Activated CD4-positive, alpha-beta T cell treated with anti-CD3 and anti-CD28 coated beads, Interleukin-2, amount 50 U/mL, for 4 hours (primary cell): ENCODE measurements at places on chromosomes 1 and 21.

DNA sequence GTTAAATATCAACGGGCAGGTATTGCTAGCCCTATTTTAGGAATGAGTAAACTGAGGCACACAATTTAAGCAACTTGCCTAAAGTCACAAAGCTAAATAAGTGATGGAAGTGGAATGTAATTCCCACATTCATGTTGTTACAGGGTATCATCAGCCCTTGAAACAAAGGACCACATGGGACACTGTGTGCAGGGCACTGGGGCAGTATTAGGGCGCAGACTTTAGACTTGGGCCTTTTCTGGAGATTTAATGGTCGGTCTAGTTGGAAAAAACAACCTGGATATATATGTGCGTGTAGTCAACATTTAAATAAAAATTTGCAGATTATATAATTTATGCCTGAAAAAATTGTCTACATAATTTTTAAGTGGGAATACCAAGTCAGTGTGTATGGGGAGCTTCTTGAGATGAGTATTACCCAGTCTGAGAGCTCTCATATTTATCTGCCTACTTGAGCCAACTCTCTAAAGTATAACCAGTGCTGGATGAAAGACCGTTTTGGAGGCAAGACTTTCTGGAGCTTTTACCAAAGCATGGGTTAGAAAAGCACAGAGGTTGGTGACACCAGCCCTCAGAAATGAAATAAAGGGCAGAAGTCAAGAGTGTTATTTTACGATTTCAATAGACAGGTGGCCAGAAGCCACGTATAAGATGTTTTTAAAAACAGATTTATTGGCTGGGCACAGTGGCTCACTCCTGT is 1.6 kb downstream of the KDM1A start:
- no peak for DNase-seq

DNA sequence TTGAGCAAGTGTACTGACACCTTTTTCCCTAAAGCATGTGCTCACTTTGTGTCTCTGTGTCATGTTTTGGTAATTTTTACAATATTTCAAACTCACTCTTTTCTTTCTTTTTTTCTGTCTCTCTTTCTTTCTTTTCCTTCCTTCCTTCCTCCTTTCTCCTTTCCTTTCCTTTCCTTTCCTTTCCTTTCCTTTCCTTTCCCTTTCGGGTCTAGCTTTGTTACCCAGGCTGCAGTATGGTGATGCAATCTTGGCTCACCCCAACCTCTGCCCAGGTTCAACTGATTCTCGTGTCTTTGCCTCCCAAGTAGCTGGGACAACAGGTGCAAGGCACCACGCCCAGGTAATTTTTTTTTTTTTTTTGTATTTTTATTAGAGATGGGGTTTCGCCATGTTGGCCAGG is 60.4 kb upstream of the TINAGL1 start:
- no peak for DNase-seq

GRCh38 chr1:231998791-231999190 is 372.2 kb downstream of the DISC1 start:
- DNase-seq: no peak

DNA sequence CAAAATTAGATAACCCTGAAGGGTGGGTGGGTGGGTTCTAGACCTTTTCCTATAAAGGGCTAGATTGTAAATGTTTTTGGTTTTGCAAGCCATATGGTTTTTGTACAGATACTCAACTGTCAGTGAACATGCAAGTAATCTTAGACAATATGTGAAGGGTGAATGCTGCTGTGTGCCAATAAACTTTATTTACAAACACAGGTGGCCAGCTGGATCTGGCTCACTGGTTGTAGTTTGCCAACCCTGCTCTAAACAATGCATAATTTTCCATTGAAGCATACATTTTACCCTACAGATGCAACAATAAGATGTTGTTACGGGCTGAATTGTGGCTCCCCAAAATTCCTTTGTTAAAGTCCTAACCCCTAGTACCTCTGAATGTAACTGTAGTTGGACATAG is 18.6 kb upstream of the TARBP1 start:
- DNase-seq: no peak

GRCh38 chr1:225835856-225836255 is 25.9 kb downstream of the EPHX1 start:
- no peak for DNase-seq

DNA sequence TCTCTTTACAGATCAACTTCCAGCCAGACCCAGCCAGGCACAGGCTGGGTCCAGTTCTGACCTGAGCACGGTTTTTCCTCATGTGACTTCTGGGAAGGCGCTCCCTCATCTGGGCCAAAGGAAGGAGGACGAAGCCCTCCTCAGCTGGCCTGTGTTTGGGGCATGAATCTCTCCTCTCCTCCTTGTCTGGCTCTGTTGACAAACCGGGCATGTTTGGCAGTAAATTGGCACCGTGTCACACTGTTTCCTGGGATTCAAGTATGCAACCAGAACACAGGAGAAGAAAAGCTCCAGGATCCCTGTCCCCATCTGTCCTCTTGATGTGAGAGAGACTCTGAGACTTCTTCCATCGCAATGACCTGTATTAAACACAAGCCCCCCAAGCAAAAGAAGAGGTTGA is 18.3 kb downstream of the NECAP2 start:
- no peak for DNase-seq

DNA sequence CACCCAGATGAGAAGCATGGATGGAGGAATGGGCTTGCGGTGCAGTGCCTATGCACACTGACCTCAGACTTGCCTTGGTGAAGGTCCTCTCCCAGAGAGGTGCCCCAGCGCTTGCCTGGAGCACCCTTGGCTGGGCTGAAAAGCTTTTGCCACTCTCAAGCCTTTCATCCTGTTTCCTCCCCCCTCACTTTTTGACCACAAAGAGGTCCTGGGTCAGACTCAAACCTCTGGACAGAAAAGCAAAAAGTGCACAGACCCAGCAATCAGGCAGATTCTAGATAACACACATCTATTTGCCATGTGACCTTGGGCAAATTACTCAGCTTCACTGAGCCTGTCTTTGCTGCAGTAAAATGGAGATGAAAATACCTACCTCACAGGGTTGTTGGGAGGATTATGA is 7.3 kb downstream of the TMEM35B start:
- DNase-seq: no peak

GRCh38 chr1:225319871-225320270 is 108.0 kb downstream of the LBR start:
- no peak for DNase-seq

DNA sequence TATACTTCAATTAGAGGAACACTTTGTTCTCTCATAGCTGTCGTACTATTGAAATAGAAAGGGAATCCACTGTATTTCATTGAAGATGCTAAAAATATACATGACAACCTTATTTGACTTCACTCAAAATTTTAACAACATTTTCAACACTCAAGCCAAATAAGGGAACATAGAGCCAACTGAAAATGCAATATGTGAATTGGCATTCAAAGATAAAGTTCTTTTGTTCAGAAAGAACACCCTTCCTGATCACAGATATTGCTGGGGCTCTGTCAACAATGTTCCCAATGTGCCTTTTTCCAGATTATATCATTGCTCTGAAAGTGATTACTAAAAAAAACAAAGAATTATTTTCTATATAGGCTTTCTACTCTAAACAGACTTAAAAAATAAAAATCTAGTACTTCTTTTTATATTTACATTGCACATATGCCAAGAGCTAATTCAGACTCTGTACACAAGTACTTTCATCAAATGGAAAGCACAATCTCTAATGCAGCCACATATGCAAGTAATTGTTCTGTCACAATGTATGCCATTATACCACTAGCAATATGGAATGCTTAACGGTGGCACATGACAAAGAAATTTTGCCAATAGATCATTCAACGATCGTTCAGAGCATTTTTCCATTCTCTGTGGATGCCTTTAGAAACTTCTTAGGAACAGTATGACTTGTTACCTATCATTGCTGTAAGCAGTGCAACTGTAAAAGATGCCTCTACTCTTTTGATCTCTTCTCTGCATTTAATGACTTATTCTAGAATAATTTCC is 171.0 kb downstream of the EIF4G3 start:
- DNase-seq: no peak

- DNase-seq: no peak
Observed at GRCh38 chr21:42683371-42684108, 30.1 kb downstream of the PDE9A start.

DNA sequence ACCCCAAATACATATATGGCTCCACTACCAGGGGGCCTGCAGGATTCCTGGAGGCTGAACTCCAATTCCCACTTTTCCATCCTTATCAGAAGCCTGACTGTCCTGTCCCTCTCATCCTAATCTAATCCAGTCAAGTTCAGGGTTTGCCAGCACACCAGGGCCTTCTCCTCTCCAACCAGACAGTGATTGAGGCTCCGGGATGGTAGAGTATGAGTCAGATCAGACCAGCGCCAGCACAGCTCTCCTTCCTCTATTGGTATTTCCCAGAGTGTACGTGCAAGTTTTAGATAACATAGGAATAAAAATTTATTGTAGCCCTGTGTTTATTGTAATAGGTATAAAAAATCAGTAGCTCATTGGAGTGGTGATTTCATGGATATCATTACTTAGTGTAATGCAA is 24.5 kb upstream of the RCSD1 start:
- no peak for DNase-seq

GRCh38 chr1:218775501-218776021 is 398.1 kb upstream of the LYPLAL1 start:
- no peak for DNase-seq

GRCh38 chr21:28640326-28640725 is 352.4 kb downstream of the LTN1 start:
- no peak for DNase-seq

DNA sequence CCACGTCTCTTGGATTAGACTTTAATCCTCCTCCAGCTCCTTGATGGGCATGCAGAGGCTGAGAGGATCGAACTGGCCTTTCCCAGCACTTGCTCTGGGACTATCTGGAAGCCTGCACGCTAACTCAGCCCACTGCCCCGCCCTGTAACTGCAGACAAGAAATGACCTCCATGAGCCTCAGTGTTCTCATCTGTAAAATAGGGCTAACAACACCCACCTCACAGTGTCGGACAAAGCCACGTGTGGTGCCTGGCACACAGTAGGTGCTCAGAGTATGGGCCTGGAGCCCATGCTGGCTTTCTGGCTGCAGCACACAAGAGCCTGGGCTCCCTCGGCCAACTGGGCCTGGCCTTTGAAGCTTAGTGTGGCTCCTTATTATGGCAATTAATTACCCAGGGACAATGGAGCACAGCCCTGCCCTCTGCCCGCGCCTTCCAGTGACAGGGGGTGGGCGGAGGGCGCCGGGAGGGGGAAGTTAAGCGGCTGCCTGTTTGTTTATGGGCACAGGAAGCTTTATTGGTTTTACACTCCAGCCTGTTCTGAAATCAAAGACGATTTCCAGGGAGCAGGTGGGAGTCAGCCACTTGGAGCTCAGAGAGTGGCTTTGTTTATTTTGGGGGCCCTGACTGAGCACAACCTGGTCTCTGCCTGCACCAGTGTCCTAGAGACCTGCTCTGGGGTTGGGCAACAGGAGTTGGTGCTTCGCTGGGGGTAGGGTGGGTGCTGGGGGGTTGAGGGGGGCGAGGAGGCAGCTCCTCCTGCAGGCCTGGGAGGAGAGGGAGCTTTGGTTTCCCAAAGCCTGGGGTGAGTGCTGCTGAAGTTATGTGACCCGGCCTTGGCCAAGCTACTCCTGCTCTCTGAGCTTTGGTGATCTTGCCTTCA is 31.0 kb downstream of the PAX7 start:
- DNase-seq: no peak

DNA sequence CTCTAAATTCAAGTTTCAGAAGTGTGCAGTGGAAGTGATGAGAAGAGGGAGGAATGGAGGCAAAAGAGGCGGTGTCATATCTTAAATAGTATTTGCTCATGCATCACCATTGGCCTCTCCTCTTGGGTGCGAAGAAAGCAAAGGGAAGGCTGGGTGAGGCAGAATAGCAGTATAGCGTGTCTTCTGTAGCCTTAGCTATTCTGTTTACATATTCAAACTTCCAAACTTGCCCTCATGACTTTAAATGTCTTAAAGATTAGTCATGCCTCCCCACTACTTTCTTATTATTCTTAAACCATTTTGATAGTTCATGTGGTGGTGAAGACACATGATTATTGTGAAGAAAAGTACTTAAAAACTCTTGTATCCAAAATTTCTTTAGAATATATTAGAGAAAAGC is 104.6 kb upstream of the TENT5C start:
- no peak for DNase-seq

- no peak for DNase-seq
Observed at GRCh38 chr1:15022048-15022447, 131.5 kb upstream of the TMEM51 start.

GRCh38 chr1:17773591-17774326 is 18.6 kb downstream of the ACTL8 start:
- no peak for DNase-seq

- DNase-seq: no peak
Observed at GRCh38 chr1:227427411-227427810, 109.1 kb upstream of the CDC42BPA start.

DNA sequence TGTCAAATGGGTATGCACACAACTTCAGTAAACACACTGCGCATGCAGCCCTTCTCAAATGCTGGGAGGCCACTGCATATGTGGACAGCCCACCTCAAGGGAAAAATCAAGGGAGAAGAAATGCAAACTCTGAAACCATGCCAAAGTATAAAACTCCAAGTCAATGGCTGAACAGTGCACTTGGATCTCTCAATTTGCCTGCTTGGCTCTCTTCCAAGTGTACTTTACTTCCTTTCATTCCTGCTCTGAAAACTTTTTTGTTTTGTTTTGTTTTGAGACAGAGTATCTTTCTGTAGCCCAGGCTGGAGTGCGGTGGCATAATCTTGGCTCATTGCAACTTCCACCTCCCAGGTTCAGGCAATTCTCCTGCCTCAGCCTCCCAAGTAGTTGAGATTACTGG is 18.8 kb upstream of the COP1 start:
- no peak for DNase-seq

GRCh38 chr21:41208376-41208763 is 40.4 kb downstream of the BACE2 start:
- no peak for DNase-seq

DNA sequence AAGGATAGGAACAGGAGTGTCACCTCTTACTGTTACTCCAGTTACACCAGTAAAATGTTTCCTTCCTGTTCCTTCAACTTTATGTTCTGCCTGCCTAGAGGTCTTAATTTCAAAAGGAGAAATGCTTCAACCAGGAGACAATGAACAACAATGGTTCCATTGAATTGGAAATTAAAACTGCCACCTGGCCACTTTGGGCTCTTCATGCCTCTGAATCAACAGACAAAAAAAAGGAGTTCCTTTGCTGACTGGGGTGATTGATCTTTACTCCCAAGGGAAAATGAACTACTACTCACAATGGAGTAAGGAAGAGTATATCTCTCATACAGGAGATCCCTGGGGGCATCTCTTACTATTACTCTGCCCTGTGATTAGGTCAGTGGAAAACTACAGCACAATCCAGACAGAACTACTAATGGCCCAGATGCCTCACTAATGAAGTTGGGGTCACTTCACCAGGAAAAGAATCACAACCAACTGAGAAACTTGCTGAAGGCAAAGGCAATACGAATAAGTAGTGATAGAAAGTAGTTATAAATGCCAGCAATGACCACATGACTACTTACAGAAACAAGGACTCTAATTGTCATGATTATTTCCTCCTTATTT is 76.6 kb upstream of the PRDX6 start:
- no peak for DNase-seq

GRCh38 chr1:216614011-216614934 is 109.0 kb downstream of the ESRRG start:
- no peak for DNase-seq

- DNase-seq: no peak
Observed at GRCh38 chr21:25626757-25627156, 12.3 kb upstream of the JAM2 start.
